Stimulated activated CD4-positive, alpha-beta T cell treated with anti-CD3 and anti-CD28 coated beads, TNF-alpha, amount 100 ng/mL, for 1 hour (primary cell): ENCODE measurements at places on chromosomes 16 and 17.

DNA sequence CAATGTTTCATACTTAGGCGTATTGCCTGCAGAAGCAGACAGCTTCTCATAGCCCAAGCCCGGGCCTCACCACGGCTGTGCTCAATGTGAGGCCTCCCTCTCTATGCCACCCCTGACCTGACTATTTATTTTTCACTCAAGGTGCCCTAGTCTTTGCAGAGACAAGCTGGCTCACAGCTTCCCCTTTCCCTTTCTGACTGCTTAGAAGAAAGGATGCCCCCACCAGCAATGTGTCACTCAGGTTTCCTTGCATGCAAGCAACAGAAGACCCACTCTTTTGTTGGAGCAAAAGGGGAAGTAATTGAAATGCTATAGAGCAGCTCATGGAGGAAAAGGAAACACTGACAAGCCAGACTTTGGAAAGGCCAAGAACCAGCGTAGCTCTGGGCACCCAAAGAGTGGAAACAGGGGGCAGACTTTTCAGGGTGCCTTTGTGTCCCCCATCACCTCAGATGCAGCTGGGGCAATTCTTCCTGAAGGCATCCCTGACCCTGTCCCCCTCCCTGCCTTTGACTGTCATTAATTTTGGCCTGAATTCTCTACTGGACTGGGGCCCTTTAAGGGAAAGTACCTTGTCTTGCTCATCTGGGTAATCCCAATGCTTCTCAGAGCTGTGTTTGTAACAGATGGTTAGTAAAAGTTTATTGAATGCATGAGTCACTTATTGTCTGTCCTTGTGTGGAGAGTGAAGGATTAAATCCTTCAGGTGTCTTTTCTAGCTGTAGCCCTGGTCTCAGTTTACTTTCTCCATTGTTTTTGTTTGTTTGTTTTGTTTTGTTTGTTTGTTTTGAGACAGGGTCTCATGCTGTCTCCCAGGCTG lies 17.8 kb downstream of the RGS9 start:
- no peak for DNase-seq

DNA sequence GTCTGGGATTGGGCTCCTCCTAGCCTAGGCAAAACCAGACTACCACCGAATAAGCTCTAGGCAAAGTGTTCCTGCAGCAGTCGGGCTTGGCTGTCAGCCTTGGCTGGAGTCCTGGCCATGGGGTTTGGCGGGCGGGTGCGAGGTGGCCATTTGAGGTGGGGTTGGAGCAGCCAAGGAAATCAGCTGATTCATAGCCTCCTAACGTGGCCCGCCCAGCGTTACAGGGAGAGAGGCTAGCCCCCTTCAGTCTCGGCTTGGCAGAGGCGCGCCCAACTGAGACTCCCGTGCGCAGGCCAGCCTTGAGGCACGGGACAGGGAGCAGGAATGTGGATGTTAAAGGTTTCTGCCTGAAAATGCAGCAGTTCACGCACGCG lies 1.9 kb downstream of the PMP22 start:
- no peak for DNase-seq

DNA sequence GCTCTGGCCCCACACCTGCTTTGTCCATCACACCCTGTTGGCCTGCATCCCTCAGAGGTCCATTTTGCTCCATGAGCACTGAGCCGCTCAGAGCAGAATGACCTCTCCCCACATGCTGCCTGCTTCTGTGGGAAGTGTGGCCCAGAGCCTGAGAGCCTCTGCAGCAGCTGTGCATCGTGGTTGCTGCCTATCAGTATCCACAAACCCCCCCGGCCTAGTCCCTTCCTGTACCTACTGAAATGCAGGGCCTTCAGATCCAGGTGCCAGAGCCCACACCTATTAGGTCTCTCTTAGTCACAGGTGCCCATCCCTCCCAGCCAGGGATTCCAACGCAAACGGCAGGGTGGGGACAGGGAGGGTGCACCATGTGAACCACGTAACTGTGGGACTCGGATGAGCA lies 16.6 kb upstream of the TRPV3 start:
- no peak for DNase-seq

- no peak for DNase-seq
These were observed 9.3 kb downstream of the TACO1 start for GRCh38 chr17:63609816-63610573.

DNA sequence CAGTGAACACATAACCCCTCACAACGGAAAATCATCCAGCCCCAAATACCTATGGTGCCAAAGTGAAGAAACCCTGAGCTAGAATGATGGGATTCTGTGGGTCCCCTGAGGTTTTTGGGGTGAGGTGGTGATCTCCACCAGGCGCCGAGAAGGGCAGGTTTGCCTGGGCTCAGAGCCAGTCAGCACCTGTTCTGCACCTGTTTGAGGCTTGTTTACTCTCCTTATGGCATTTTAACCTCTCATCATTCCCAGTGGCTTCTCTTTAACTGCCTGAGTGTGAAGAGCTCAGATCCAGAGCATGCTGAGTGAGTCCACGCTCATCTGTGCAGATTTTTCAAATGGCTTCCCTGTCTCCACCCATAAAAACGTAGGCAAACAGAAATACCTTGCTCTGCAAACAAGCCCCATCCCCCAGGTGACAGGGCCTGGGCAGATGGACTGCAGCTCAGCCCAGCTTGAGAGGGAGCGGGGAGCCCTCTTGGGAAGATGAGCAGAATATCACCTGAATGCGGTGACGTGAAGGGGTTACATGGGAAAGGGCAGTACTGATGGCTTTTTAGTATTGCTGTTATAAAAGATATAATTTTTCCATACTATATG lies 40.1 kb upstream of the CLEC19A start:
- DNase-seq, result no peak

GRCh38 chr16:87812200-87812656 lies 46.4 kb upstream of the KLHDC4 start:
- DNase-seq, result no peak
